ENCODE measurements at places on chromosomes 1 and 21. TPM values are rescaled to one million over a fixed set of nuclear protein-coding genes. Genes with fewer than 3 reads are reported as not detected.
A peak's percentile ranks its signal among the peaks of the same experiment; 100 is the strongest.

DNA sequence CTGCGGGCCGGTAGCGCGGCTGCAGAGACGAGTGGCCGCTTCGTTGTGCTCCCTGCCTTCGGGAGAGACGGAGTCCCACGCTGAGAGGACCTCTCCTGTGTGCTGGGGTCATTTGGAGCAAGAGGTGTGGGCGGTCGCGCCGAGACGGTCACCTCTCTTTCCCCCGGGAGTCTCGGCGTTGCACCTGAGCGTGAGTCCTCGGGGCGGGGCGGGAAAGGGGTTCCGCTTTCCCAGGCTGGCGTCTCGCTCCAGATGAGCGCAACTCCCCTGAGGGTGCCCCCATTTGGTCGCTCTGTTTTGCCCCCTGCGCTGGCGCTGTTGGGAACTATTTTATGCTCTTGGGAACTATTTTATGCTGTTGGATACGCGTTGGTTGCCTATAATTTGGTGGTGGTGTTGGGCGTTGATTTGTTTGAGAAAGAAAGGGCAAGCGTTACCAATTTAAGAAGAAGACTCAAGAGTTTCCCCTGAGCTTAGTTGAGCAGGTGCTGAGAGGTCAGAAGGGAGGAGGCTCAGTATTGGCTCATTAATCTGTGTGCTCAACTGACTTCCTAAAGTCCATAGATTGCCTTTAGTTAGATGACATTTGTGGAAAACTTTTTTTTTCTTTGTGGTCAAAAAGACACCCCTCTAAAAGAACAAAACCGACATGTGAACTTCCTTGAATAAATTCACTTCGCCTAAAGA, 683 bp downstream of the LRRC8B start:
- peak; percentile 50 for DNase-seq

- no peak for DNase-seq
Observed at GRCh38 chr1:49125746-49126145, 349.1 kb upstream of the BEND5 start.

The OLIG2 gene
- 0.18 TPM for total RNA-seq

DNA sequence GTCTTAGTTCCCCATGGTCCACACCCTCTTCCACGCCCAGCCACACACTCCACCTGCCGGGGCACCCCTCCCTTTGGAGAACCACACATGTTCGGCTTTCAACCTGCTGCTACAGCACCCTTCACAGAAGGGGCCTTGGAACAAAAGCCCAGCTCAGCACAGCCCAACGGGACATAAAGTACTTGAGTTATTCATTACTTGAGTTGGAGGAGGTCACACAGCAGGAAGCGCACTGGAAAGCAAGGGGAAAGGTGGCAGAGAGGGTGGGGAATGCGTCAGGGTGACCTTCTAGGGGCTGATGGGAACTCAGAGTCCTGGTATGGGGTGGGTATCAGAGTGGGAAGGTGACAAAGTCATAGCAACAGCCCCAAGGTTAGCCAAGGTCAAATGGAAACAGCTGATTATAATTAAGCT, 3.0 kb upstream of the ATP1B1 start:
- DNase-seq: peak; percentile 56

GRCh38 chr1:54510715-54511270, 37.2 kb upstream of the ACOT11 start:
- no peak for DNase-seq

DNA sequence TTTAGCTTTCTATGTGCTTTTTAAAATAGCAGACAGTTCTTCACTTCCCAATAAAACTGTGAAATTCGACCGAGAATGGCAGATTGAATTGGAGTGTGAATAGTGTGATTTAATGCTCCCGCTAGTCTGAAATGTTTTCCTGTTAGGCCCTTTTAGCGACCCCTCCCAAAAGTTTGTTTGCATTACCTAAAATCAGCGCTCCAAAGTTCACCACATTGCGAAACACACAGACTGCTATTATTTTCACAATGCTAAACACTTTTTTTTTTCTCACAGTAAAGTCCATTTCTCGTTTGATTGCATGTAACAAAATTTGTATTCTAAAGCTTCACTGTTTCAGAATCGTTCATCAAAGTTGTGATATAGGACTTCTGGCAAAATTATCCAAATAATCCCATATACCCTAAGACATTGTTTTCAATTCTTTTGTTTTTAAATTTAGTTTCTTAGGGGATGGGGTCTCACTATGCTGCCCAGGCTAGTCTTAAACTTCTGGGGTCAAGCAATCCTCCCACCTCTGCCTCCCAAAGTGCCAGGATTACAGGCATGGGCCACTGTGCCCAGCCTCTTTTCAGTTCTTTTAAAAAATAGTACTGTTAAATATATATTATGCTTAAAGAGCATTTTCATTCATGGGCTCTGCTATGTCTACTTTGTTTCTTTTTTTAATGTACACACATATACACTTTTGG, 76.5 kb upstream of the USH2A start:
- no peak for DNase-seq

GRCh38 chr1:77316006-77316405, 34.2 kb downstream of the AK5 start:
- no peak for DNase-seq

DNA sequence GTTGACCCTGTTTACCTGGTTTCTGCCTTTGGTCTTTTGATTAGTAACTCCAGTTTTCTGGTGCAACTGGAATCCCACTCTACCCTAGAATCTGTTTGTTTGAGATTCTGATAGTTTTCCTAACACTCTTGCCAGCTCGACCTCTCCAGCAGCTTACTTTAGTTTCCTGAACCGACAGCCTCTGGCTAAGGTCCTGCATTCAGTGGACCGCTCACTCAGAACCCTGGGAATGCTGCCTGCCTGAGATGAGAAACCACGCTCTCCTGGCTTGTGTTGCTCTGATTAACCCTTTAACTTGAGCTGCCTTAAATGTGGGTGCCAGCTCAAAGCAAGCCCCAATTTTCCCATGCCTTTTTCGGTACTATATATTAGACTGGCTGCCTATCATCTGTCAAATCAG, 45.3 kb upstream of the SIPA1L2 start:
- no peak for DNase-seq

- DNase-seq: peak; percentile 60
Observed at GRCh38 chr1:234921266-234922062, 207.2 kb downstream of the TOMM20 start.

- DNase-seq: no peak
Observed at GRCh38 chr1:204904228-204904810, 33.7 kb downstream of the NFASC start.

DNA sequence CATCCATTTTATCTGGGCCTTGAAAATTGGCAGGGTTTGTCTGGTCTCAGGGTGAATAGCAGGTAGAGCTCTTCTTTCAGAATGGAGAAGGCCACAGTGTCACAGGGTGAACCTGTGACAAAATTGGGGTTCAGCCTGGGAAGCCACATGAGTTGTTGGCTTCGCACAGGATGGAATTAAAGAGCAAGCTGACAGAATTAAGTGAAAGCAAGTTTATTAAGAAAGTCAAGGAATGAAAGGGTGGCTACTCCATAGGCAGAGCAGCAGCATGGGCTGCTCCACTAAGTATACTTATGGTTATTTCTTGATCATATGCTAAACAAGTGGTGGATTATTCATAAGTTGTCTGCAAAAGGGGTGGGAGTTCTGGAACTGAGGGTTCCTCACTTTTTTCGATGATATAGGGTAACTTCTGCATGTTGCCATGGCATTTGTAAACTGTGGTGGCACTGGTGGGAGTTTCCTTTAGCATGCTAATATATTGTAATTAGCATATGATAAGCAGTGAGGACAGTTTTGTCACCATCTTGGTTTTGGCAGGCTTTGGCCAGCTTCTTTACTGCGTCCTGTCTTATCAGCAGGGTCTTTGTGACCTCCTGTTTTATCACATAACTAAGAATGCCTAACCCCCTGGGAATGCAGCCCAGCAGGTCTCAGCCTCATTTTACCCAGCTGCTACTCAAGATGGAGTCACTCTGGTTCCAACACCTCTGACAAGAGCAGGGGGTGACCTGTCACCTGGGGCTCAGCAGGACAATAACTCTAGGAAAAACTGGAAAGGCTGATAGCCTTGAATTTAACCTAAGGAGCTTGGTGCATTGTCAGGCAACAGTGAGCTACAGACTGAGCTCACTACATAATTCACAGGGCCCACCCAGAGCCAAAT, 5.1 kb downstream of the IFNAR2 start:
- no peak for DNase-seq

- DNase-seq: peak; percentile 32
Observed at GRCh38 chr1:201740086-201740541, 88.8 kb upstream of the IPO9 start.

GRCh38 chr1:68347415-68347814, 102.3 kb downstream of the RPE65 start:
- no peak for DNase-seq

DNA sequence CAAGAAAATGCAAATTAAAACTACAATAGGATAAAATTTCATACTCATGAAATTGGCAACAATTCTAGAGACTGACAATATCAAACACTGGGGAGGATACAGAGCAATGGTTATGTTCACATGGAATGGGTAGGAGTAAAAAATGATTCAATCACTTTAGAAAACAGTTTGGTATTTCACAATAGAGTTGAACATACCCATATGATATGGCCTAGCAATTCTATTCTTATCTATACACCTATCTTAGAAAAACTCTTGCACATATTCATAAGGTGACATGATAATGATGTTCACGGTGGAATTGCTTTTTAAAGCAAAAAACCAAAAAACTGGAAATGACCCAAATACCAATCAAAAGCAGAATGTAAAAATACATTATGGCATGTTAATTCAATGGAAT, 28.7 kb downstream of the PHC2 start:
- DNase-seq: no peak
